ENCODE measurements at places on chromosomes 2 and 18.

- DNase-seq, result no peak
Observed at GRCh38 chr2:1968209-1968987, 224.1 kb upstream of the PXDN start.

DNA sequence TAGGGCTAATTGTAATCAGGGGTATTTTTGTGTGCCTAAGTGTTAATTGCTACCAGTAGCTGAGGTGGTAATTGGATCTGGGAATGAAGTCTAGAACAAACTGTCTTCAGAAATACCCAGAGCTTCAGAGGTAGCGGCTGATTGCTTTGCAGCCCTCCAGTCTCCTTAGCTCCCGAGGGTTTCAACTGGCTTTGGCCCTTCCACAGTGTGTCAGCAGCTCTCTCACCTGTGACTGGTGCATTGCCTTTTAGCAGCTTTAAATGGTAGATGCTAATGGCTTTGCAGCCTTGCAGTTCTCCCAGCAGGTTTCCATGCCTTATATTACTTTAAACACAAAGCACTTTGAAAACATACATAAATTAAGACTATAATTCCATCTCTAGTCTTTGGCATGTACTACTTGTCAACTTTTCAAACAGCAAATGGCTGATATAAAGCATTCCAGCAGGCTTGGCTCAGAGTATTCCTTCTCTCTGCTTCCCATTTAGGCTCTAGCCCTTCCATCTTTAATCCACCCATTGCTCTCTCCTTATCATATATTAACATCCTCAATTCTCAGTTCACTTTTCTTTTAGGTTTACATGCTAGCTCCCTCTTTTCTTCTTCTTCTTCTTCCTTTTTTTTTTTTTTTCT, 156.4 kb upstream of the GALNT13 start:
- no peak for DNase-seq

- DNase-seq, result no peak
Observed at GRCh38 chr2:83879127-83879526, 580.0 kb downstream of the SUCLG1 start.

DNA sequence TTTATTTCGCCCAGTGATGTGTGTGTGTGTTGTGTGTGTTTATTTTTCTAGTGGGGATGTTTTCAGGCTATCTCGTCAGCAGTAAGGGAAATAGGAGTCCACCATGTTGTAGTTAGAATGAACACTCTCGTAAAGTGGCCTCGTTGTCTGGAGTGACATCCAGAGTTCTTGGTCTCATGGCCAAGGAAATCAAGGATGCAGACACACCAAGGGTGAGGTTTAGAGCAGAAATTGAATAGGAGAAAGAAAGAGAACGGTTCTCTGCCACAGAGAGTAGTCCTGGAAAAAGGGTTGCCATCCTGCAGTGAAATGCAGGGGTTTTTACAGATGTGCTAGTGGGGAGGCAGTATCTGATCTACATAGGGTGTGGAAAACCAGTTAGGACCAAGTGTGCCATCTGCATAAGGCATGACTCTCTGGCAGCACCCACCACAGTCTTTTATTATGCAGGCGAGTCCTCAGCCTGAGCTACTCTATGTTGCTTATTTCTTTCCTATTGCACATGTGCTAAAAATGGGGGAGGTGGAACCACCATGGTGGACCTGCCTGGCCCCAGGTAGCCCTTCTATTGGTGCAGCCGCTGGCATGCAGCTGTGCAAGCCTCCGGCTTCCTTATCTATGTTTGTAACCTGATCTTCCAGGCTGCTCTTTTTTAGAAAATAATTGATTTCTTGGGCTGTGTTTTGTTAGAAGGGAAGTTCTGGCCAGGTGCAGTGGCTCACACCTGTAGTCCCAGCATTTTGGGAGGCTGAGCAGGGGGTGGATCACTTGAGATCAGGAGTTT, 23.2 kb downstream of the RALB start:
- no peak for DNase-seq

- DNase-seq, result no peak
Observed at GRCh38 chr2:188456114-188456909, 164.6 kb downstream of the GULP1 start.

All from left ventricle myocardium inferior (tissue), 1 donor.